ENCODE measurements at places on chromosomes 6 and 20. TPM values are rescaled to one million over a fixed set of nuclear protein-coding genes. Genes with fewer than 3 reads are reported as not detected.

HLA-DQB1 gene
- total RNA-seq = not detected

FAM209B gene
- total RNA-seq = not detected

PGC gene
- total RNA-seq = not detected

FRK gene
- total RNA-seq = 1.8 TPM

MEI4 gene
- total RNA-seq = not detected

OPRM1 gene
- total RNA-seq = not detected

NMBR gene
- total RNA-seq = not detected

PDYN gene
- not detected for total RNA-seq
